ENCODE measurements at places on chromosomes 5 and 9. TPM values are rescaled to one million over a fixed set of nuclear protein-coding genes. Genes with fewer than 3 reads are reported as not detected.
A peak's percentile ranks its signal among the peaks of the same experiment; 100 is the strongest.

Gene ARID3C
- total RNA-seq = not detected

Gene APBA1
- total RNA-seq = 1.0 TPM

DNA sequence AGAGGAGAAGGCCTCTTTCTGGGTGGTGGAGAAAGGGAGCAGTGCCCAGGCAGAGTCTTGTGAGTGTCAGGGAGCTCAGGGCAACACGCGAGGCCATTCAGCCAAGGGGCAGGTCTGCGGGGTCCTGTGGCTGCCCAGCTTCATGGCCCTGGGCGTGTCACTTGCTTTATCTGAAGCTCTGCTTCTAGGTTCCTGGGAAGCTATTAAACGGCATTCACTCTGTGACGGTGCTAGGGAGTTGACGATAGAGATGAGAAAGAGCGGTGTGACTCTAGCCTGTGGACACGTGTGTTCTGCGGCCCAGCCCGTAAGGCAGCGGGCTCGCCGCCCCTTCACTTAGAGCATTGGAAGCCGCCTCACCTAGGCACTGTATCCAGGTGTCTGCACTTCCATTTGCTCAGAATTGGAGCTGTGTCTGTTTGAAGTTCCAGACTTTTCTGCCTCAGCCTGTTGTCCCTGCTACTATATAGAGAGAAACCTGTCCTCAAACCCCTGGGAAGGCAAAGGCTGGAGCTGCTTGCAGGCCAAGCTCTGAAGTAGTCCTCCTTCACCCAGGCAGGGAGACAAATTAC is 88.3 kb downstream of the PHF2 start:
- H3K4me1 ChIP-seq = no peaks in the 10 kb centered on the region
- no peak for DNase-seq
- peaks cover 56% of the 10 kb centered on the region for H3K36me3 ChIP-seq
- no peak overlapping the region for H3K4me3 ChIP-seq
- H3K27ac ChIP-seq = no peak overlapping the region

Gene ANKRD33B
- 2.2 TPM for total RNA-seq

DNA sequence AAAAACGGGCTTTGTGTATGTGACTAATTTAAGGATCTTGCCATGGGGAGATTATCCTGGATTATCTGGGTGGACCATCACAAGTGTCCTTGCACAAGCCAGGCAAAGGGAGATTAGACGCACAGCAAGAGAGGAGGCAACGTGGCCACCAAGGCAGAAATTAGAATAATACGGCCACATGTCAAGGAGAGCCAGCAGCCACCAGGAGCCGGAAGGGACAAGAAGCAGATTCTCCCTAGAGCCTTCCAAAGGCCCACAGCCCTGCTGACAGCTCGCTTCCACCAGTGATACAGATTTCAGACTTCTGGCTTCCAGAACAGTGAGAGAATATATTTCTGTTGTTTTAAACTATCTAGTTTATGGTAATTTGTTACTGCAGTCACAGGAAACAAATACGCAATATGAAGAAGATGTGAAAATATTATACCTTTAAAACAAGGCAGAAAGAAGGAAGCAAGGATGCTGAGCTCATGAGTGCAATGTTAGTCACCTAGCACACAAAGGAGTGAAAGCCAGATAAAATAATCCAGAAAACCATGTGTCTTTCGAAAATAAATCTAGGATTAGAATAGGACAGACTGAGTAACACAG is 28.7 kb upstream of the F2RL1 start:
- no peak overlapping the region for H3K4me3 ChIP-seq
- peak overlapping the region; percentile 59 for H3K27ac ChIP-seq
- H3K4me1 ChIP-seq = peaks cover 4% of the 10 kb centered on the region
- H3K27me3 ChIP-seq = no peaks in the 10 kb centered on the region
- no peaks in the 10 kb centered on the region for H3K36me3 ChIP-seq

Gene TPPP
- 3.4 TPM for total RNA-seq

- H3K36me3 ChIP-seq = no peaks in the 10 kb centered on the region
- peak overlapping the region; percentile 2 for H3K4me3 ChIP-seq
- H3K27me3 ChIP-seq = no peaks in the 10 kb centered on the region
- no peak for DNase-seq
- H3K27ac ChIP-seq = peak overlapping the region; percentile 76
Measured at GRCh38 chr9:109110329-109111021, 9.3 kb downstream of the TMEM245 start.

DNA sequence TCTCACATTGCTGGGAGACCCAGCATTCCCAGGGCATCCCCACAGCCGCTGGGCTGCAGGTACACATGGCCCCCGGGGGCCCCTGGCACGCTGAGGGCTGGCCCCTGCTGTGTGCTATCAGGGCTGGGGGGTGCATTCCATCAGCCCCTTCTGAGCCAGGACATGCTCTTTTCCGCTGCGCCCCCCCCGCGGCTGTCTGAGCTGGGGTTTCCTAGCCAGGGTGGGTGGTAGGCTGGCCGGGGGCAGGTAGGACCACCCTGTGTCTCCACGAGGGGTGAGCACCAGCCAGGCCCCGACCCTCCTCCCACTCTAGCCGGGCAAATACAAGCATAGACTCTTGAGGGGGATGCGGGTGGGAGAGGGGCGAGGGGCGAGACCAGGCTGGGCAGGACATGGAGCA is 58.1 kb upstream of the FCN2 start:
- no peak overlapping the region for H3K4me3 ChIP-seq
- no peak for DNase-seq

DNA sequence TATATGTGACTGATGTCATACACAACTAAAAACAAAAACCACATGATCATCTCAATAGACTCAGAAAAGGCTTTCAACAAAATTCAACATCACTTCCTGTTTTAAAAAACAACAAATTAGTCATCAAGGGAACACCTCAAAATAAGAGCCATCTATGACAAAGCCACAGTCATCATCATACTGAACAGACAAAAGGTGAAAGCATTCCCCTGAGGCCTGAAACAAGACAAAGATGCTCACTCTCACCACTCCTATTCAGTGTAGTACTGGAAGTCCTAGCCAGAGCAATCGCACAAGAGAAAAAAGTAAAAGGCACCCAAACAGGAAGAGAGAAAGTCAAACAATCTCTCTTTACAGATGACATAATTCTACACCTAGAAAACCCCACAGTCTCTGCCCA is 893.5 kb upstream of the EDIL3 start:
- H3K27me3 ChIP-seq = no peaks in the 10 kb centered on the region
- no peaks in the 10 kb centered on the region for H3K36me3 ChIP-seq
- no peak for DNase-seq
- H3K27ac ChIP-seq = no peak overlapping the region
- no peak overlapping the region for H3K4me3 ChIP-seq

Gene TMEM252
- not detected for total RNA-seq

Gene PCDHB3
- 0.72 TPM for total RNA-seq

Gene MTAP
- total RNA-seq = 11.0 TPM

All from gastrocnemius medialis (tissue), 4 donors.